ENCODE measurements at places on chromosomes 4 and X. TPM values are rescaled to one million over a fixed set of nuclear protein-coding genes. Genes with fewer than 3 reads are reported as not detected.

GRCh38 chrX:111337067-111337637, 66.9 kb upstream of the CAPN6 start:
- DNase-seq = no peak

CXCL1 gene
- 7.0 TPM for total RNA-seq

SERTM2 gene
- total RNA-seq = 0.09 TPM

DNA sequence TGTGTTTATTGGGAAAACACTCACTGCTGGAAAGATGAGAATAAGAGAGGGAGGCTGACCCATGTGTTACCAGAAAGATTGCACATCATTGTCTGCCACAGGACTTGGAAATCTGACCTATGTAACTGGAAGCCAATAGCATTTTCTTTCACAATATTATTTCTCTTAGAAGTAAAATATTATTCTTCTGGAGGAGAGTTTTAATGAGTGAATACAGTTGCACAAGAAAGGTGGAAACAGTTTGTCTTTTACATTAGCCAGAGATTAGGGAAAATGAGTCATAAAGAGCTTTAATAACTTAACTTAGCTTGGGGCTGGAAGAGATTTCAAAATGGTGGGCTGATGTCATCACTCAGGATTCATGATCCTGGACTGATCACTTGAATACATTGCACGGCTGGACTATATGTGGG, 31.5 kb upstream of the LNX1 start:
- DNase-seq = no peak

GRCh38 chrX:128436397-128437103, 384.3 kb upstream of the ACTRT1 start:
- no peak for DNase-seq

- DNase-seq = no peak
Observed at GRCh38 chr4:47167081-47168035, 136.0 kb downstream of the GABRB1 start.

DNA sequence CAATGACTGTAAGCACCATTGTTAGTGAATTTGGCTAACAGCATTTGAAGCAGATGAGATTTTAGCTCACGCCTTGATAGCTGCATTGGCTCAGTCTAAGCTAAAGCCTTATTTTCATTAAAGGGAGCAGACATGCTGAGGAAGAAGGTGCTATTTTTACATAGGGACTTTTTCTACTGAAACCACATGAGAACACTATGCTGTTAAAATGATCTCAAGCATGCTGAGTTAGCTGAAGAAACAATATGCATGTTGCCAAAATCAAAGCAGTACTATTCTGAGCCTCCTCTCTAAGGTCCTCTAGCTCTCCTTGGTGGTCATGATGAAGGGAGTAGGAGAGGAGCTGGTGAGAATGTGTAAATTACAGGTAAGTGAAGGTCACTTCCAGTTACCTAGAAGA, 134.4 kb upstream of the JADE1 start:
- no peak for DNase-seq

GAGE12H gene
- total RNA-seq = not detected

- no peak for DNase-seq
Observed at GRCh38 chr4:151809716-151810115, 48.9 kb upstream of the GATB start.

GRCh38 chr4:20074450-20074849, 177.3 kb upstream of the SLIT2 start:
- DNase-seq = no peak

DNA sequence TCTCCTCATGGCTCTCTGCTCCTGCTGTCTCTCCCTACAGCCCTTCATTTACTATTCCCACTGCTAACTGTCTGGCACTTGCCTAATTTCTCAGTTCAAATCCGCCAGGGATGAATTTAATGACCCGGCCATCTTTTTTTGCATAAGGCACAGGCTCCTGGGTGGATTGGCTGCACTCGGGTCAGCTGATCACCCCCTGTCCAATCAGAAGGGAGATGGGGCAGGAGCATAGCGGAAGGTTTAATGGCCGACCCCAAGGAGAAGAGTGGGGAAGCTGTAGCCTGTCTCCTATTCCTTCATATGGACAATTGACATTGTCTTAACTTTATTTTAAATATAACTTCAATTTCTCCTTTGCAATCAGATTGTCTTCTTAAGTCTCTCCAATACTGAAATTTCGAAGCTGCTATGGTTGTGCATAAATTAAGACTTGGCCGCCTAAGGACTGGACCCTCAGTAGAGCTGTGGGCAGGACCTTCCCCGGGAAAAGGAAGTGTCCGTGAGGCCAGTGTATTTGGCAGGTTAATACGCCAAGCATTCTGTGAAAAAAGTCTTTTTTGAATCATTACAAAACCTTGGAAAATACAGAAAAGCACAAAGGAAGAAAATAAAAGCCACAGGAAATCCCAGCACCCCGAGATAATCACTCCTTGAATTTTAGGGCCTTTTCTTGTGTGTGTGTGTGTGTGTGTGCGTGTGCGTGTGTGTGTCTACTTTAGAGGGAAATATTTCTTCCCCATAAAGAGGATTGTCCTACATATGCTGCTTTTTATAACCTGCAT, 55.5 kb downstream of the SMIM20 start:
- DNase-seq = no peak

USP11 gene
- 52.9 TPM for total RNA-seq

DNA sequence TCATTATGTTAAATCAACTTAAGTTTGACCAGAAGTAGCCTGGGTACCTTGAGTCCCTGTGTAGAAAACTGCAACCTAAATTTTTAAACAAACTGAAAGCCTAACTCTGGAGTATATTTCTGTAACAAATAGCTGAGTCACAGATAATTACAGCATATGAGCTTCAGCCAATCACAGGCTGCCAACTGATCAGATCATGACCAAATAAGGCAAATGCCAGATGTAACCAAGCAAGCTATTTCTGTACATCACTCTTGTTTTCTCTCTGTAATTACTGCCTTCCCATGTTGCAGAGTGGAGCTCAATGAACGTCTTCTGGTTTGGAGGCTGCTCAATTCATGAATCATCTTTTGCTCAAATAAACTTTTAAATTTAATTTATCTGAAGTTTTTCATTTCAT, 980.9 kb upstream of the DIAPH2 start:
- no peak for DNase-seq

- DNase-seq = no peak
Observed at GRCh38 chr4:23938796-23939195, 48.9 kb upstream of the PPARGC1A start.

All from lower lobe of right lung (tissue), 2 donors.